Frontal cortex (tissue), 4 donors: ENCODE measurements at places on chromosomes 5 and 9. TPM values are rescaled to one million over a fixed set of nuclear protein-coding genes. Genes with fewer than 3 reads are reported as not detected.

DNA sequence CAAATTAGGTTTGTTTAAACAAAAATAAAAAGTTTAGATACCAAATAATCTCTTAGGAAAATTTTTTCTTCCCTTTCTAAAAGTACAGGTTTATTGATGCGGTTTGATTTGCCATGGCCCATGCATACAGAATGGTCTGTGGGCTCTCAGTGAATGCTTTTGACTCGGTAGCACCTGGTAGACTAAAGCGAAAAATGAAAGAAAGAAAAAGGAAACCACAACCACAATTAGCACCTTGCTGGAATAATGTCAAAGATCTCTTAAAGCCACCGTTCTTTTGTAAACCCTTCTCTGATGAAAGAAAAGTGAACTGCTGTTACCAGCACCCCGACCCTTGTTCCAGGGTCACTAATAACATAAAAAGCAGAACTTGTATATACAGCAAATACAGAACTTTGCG, 157.9 kb downstream of the NFIB start:
- DNase-seq, result no peak

DNA sequence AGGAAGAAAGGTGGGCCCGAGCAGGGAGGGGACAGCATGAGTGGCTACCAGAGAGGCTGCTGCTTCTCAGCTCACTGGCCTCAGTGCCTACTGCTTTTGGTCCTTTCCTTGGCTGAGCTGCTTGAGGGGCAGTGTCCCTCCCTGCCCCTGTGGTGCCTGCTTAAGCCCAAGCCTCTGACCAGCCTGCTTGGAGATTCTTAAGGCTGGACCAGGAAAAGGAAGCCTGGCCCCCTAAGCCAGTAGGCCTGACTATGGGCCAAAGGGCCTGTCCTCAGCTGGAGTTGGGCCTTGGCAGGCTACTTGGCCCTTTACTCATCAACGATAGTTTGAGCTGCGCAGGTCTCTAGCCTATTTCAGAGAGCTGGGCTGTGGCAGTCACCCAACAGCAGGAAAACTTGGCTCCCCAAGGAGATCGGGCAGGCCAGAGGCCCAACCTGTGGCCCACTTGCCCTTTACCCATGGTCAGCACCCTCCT, 24.9 kb downstream of the TCF7 start:
- DNase-seq, result no peak

- no peak for DNase-seq
Observed at GRCh38 chr9:27888661-27889295, 315.5 kb upstream of the C9orf72 start.

The SLC45A2 gene
- total RNA-seq, result 0.41 TPM

The F12 gene
- 2.4 TPM for total RNA-seq

The CDKN2B gene
- under 0.01 TPM for total RNA-seq

DNA sequence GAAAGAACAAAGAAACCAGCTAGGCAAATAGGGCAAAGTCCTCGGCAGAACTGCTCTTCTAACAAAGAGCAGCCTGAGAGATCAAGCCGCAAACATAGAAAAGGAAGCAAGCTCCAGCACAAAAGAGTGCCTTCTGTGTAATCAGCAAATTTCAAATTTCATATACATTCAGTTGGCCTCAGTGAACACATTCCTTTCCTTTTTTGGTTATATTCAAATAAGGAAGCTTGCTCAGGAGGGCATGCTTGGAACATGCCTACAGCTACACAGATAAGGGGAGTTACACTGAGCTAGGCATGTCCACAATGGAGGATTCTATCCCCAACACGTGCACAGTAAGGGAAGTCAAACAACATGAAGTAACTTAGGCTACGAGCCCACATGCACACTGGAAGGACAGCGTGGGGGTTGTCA, 23.4 kb downstream of the IL33 start:
- no peak for DNase-seq
